ENCODE measurements at places on chromosomes 5 and 9.

DNA sequence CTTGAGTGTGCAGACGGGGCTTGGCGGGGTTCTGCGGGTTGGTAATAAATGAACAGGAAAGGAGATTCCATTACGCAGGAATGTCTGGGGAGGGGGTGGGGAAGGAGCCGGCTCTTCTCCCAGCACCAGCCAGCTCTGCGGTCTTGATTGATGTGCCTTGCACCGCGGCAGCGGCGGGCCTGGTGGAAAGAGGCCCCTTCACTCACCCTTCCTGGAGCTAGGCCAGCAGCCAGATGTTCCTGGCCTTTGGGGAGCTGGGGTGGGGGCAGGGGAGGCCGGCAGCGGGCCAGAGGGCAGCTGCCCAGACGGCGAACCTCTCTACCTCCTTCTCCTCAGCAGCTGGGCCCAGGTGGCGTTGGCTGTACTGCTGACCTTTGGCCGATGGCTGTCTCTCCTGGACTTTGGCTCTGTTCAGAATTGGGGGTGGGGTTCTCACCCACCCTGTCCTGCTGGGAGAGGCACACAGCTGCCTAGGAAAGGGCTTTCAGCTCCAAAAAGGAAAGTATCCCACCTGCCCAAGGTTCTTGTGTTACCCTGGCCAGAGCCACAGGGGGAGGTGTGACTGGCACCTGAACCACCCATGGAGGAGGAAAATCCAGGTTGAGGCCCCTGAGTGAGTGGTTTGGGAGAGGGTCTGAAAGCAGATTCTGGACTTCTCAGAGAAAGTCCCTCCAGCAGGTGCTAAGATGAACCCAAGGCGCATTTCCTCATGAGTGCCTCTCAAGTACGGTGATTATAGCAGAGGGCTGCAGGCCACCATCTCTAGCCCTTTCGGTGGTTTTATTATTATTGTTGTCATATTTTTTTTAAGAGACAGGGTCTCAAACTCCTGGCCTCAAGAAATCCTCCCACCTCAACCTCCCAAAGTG is 58.0 kb upstream of the SYNPO start:
- no peak for DNase-seq

DNA sequence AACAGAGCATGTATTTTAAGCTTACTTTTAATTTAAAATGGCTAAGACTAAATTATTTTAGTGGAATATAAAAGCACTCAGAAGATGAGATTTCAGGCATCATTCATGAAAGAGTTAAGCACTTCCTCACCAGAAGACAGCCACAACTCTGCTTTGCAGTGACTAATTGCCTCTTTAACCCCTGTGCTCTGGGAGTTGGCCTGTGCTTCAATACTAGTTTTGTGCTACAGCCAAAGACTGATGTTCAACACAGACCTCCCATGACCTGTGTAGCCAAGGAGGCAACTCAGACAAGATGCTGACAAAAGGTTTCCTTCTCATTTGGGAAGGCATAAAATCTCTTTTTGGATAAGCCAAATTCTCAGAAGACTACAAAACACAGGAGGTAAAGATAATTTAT is 353.5 kb downstream of the FBXL17 start:
- DNase-seq: no peak

DNA sequence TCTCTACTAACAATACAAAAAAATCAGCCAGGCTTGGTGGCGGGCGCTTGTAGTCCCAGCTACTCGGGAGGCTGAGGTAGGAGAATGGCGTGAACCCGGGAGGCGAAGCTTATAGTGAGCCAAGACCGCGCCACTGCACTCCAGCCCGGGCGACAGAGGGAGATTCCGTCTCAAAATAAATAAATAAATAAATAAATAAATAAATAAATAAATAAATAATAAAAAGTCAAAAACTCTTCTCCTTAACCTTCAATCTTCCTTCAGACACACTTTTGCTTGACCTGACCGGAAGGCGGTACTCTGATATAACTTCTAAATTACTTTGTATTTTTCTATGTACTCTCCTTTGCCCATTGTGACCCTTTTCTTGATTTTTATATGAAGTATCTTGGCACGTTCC is 302.1 kb downstream of the SLF1 start:
- DNase-seq: no peak

- no peak for DNase-seq
These were observed 153.5 kb upstream of the S1PR3 start for GRCh38 chr9:88837731-88838130.

- no peak for DNase-seq
These were observed 269.8 kb downstream of the GADD45G start for GRCh38 chr9:89874351-89875321.

- no peak for DNase-seq
These were observed 41.6 kb downstream of the LPAR1 start for GRCh38 chr9:110996436-110997220.

GRCh38 chr5:134479839-134480238 is 45.6 kb upstream of the JADE2 start:
- no peak for DNase-seq

DNA sequence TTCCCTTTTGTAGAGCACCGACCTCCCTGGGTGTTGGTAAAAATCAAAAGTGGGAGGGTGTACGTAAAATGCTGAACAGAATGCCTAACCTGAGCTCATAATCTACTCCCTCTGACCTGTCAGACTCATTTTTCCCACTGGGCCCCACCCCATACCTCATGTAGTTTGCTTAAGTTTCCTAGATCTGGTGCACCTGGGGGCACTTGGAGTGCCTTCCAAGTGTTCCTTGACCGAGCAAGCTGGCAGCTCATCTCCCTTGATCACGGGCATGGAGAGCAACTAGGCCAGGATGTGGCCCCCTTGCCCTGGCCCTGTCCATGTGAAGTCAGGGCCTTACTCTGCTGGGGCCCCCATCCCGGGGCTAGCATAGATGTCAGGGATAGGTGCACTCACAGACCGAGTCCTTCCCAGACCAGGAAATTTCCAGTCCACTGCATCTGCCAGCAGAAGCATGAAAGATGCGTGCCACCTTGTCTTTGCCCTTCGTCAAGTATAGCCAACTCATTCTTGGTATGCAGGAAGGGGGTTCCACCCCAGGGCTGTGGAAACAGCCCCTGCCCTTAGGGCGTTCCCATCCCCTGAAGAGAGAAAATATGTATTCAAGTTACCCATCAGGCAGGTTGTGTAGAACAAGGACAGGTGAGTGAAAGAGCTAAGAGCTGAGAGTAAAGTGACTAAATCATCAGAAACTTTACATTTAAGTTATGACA is 41.9 kb downstream of the SLC22A5 start:
- no peak for DNase-seq

DNA sequence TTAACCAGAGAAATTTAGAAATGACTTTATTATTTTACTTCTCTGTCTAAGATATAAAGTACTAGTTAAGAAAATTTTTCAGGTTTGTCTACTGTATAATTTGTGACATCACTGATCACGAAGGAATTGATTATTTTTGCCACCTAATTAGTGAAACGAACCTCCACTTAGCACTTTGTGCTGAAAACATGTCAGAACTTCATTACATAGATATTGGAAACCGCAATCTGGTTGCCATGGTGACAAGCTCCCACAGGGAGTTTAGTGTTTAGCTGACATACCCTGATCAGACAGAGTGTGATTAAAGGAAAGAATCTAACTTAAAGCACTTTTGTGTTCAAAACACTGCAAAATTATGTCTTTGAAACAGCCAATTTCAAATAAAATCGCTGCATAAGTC is 668.4 kb upstream of the CCNG1 start:
- no peak for DNase-seq

GRCh38 chr5:133121611-133122150 is 69.9 kb downstream of the HSPA4 start:
- DNase-seq: no peak

DNA sequence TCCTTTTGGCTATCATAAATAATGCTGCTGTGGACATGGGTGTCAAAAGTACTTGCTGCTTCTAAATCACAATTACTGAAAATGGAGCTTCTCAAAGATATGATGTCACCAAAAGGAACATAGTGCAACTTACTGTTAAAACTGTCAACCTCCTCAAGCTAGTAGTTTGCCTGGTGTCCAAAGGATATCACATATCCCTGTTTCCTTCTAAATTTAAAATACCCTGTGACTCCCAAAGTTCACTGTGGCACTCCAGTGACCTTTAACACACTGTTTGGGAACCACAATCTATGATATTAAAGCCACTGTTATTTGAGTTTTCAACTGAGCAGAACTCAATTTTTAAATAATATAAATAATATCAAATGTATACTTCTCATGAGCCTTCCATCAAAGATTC is 18.2 kb downstream of the GLIS3 start:
- DNase-seq: no peak

- DNase-seq: no peak
These were observed 137.1 kb upstream of the SMIM23 start for GRCh38 chr5:171648279-171649074.

All from stimulated activated CD8-positive, alpha-beta memory T cell treated with anti-CD3 and anti-CD28 coated beads, Interleukin-7, amount 100 ng/mL, for 1 hour (primary cell).